ENCODE measurements at places on chromosomes 6 and 20.

- no peak for DNase-seq
Observed at GRCh38 chr6:169845426-169846285, 94.2 kb downstream of the ERMARD start.

GRCh38 chr6:9404351-9405146 is 969.2 kb upstream of the SLC35B3 start:
- DNase-seq = no peak

DNA sequence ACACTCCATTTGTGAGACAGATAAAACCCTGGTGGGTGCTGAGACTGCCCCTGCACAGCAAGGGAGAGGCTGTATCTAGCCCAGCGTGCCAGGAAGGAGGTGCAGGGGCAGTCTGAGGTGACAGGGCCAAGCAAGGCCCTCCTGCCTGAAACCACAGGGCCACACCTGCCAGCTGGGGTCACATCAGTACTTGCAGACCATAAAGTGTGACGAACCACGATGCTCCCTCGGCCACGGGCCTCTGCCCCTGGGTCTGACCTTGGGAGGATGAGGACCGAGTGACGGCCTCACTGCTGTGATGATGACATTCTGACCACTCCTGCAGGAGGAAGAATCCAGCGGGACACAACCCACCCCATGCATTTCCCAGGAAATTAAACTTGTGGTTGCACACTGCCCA is 75.1 kb downstream of the NINL start:
- DNase-seq = no peak

DNA sequence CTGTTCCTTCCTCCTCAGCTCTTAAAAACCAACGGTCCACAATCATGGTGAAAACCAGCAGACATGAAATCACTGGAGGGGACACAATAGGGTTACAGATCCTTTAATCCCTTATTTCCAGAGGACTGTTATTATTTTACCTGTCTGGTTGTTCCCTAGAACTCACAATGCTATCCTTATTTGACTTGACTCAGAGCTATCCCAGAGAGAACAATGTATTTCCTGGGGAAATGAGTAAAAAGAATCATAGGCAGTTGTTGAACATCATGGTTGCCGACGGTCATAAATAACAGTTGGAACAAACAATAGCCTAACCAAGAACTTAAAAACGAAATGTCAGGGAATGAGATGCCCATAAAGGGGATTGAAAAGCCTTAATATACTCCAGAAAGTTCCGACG is 9.3 kb downstream of the OR2H1 start:
- no peak for DNase-seq

DNA sequence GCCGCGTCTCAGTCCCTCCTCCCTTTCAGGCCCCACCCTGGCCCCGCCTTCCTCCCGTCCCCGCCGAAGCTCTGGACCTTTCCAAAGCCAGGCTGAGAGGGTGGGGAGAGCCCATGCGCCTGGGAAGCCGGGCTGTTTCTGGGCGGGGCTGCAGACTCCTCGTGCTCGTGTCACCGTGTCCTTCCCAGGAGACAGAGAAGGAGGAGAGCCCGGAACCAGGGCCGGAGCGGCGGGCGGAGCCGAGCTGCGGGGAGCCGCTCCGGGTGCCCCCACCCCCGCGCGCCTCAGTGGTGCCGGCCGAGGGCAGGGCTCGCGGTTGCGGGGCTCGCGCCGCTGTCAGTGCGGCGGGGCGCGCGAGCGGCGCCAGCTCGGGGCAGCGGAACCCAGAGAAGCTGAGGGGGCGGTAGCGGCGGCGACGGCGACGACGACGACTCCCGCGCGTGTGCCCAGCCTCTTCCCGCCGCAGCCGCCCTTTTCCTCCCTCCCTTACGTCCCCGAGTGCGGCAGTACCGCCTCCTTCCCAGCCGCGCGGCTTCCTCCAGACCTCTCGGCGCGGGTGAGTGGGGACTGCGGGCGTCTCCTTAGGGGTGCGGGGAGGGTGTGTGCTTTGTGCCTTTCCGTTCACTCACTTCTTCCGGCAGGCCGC is at the start of gene RALY:
TSS of gene RALY (plus strand) at position 336 of the 646 bp plus-strand sequence. CDS start 78,164 bp downstream, outside the sequence.
- DNase-seq = peak; percentile 94

Data from activated CD4-positive, alpha-beta T cell treated with anti-CD3 and anti-CD28 coated beads for 24 hours (primary cell).